ENCODE measurements at places on chromosomes 13 and 19.

- no peak for DNase-seq
Observed at GRCh38 chr13:67966065-67966464, 735.9 kb upstream of the PCDH9 start.

DNA sequence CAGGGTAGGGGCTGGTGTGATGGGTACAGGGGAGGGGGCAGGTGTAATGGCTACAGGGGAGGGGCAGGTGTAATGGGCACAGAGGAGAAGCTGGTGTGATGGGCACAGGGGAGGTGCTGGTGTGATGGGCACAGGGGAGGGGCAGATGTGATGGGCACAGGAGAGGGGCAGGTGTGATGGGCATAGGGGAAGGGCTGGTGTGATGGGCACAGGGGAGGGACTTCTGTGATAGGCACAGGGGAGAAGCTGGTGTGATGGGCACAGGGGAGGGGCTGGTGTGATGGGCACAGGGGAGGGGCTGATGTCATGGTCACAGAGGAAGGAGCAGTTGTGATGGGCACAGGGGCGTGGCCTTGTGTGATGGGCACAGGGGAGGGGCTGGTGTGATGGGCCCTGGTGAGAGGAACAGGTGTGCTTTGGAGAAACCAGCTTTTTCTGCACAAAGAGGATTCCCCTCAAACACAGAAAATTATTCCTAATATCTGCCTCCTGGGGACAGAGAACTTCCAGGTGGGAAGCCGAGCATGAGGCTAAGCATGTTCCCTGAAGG, 38.6 kb upstream of the POP4 start:
- DNase-seq: no peak

GRCh38 chr19:17706750-17707181, 12.5 kb upstream of the MAP1S start:
- no peak for DNase-seq

- DNase-seq: no peak
Observed at GRCh38 chr19:48458016-48458415, 2.6 kb downstream of the KCNJ14 start.

- DNase-seq: no peak
Observed at GRCh38 chr13:41827507-41828213, 133.2 kb downstream of the VWA8 start.

DNA sequence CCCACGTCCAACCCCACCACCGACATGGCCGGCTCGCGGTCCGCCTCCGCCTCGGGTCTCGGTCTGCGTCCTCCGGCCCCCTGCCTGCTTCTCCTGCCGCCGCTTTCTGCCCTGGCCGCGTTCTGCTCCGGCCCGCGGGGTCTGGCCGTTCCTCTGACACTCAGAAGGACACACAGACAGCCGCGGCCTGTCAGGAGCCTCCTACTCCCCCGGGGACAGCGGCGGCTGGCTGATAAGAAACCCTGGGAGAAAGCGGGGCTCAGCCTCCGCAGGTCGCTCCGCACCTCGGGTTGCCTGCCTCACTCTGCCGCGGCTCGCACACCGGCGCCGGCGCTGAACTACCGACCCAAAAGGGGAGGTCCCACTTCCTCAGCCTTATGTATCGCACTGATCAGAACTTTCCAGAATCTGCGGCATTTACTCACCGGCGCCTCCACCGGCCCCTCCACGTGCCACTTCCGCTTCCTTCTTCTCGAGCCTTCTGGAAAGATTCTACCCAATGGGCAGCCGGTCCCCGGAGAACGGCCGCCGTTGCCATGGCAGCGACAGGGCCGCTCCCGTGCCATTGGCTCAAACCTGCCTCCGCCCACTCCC, at the start of gene HSPH1:
Gene HSPH1 (minus strand): TSS at position 348 of the 594 bp plus-strand sequence. CDS start 322 bp downstream, at position 26.
- DNase-seq: peak; percentile 96

GRCh38 chr19:5091018-5091683, 122.2 kb downstream of the KDM4B start:
- no peak for DNase-seq

- DNase-seq: no peak
Observed at GRCh38 chr13:78430166-78430791, 173.1 kb downstream of the POU4F1 start.

DNA sequence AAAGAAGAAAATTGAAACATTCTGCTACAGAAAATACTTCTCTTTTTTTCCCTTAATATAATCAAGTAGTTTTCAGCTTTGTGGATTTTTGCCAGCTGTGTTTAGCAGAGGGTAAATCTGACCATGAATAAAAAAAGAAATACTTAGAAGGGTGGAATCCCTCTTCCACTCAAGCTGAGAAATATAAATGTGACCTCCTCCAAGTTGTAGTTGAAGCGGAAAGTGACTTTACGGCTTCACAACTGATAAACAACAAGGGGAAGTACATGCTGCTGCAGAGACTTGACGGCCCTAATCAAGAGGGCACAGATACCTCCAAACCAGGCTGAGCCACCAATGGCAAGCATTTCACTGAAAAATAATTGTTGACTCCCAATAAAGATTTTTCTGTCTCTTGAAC, 785.0 kb downstream of the SLITRK5 start:
- no peak for DNase-seq

DNA sequence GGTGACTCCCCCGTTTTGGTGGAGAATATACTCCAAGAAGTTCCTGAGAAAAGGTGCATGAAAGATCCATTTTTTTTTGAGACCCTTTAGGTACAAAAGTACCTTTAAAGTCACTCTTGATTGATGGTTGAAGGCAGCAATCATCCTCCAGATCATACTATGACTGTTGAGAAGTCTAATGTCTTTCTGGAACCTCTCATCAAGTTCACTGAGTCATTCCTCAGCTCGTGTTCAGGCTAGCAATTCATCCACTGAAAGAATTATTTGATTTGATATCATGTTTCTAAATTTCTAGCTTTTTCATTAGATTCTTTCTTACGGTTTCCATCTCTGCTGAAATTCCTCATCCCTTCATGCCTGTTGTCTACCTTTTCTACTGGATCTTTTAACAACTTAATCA, 65.1 kb upstream of the GJB6 start:
- DNase-seq: no peak

Data from stimulated activated CD4-positive, alpha-beta T cell treated with anti-CD3 and anti-CD28 coated beads, Interleukin-1b, Interleukin-23, amount 100 ng/mL, for 1 hour (primary cell).